ENCODE measurements at places on chromosomes 2 and 18. TPM values are rescaled to one million over a fixed set of nuclear protein-coding genes. Genes with fewer than 3 reads are reported as not detected.

The PCARE gene
- polyA plus RNA-seq, result 0.05 TPM

The OTOS gene
- not detected for polyA plus RNA-seq

The NPHP1 gene
- polyA plus RNA-seq, result 3.4 TPM

The CGREF1 gene
- polyA plus RNA-seq, result 0.49 TPM

The TRIM43 gene
- polyA plus RNA-seq, result not detected

The GRHL1 gene
- polyA plus RNA-seq, result 0.95 TPM

The NOL4 gene
- polyA plus RNA-seq, result 2.5 TPM

The C2orf78 gene
- not detected for polyA plus RNA-seq

The LDAH gene
- 5.2 TPM for polyA plus RNA-seq

The THSD7B gene
- polyA plus RNA-seq, result 0.04 TPM

The KCNG2 gene
- not detected for polyA plus RNA-seq

The MC5R gene
- not detected for polyA plus RNA-seq

The DLX1 gene
- polyA plus RNA-seq, result 0.26 TPM

The AMER3 gene
- 0.99 TPM for polyA plus RNA-seq

The RND3 gene
- 4.5 TPM for polyA plus RNA-seq

The CDK15 gene
- polyA plus RNA-seq, result 0.11 TPM

The SIX3 gene
- 1.7 TPM for polyA plus RNA-seq

The AQP12B gene
- 158 TPM for polyA plus RNA-seq

The LGALSL gene
- polyA plus RNA-seq, result 3.5 TPM

Measured in pancreas (tissue), 10 donors.